ENCODE measurements at places on chromosomes 2 and 18.

GRCh38 chr18:62788111-62788510 lies 72.8 kb downstream of the PHLPP1 start:
- DNase-seq, result no peak

- DNase-seq, result no peak
These were observed 864.6 kb upstream of the FSHR start for GRCh38 chr2:50018921-50019320.

- no peak for DNase-seq
These were observed 39.2 kb upstream of the RNU4ATAC start for GRCh38 chr2:121491518-121491917.

GRCh38 chr2:69624131-69624530 lies 19.4 kb downstream of the AAK1 start:
- no peak for DNase-seq

DNA sequence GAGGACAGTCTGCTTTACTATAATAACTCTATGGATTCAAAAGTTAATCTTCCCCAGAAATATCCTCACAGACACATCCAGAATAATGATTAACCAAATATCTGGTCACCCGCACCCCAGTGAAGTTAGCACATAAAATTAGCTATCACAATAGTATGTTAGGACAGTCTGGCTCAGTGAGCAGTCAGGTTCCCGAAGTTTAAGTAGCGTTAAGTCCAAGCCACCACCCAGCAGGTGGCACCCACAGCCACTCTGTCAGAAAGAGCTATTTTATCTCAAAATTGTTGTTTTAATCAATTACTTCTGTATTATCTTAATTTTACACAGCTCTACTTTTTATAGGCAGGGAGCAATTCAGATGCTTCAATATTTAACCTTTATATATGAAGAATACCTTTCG lies 537.5 kb downstream of the MBD2 start:
- DNase-seq, result no peak

GRCh38 chr2:27776097-27776496 lies 4.6 kb downstream of the MRPL33 start:
- peak; percentile 87 for DNase-seq

- DNase-seq, result no peak
These were observed 344.9 kb downstream of the DCDC2C start for GRCh38 chr2:4047961-4048891.

Measured in RWPE2 (cell line).